GM13976 (cell line): ENCODE measurements at places on chromosomes 11 and 22.

DNA sequence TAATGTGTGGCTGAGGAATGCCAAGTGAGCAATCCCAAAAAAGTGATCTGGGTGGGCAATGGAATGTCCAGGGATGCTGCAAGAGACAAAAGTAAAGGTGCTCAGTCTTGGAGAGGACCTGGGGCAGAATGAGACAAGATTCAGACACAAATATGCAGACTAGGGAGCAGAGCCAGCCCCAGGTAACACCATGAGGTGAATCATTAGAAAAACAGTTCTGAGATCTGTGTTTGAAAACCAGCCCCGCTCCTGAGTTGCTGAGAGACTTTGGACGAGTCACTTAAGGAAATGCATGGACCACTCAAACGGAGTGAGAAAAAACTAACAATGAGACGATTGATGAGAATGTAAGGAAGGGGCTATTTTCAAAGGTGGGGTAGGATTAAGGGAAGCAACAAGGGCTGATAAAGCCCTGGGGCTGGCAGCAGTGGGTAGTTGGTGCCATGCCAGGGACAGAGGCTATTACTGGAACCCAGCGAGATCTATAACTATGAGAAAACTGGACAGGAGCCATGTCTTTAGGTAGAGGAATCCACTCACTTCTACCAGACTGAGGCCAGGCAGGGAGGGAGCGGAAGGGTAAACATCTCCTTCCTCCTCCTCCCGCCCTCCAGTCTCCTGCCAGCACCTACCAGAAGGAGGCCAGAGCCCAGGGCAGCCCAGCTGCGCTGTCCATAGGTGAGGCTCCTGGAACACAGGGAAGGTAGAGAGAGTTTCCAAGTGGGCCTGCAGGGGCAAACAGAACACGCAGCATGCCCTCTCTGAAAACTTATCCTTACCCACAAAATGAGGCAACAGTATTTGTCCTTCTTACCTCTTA lies 130.4 kb upstream of the TEAD1 start:
- no peak for DNase-seq

GRCh38 chr11:116189408-116190170 lies 583.2 kb downstream of the BUD13 start:
- DNase-seq: no peak

GRCh38 chr11:78562398-78562797 lies 12.3 kb downstream of the NARS2 start:
- no peak for DNase-seq

GRCh38 chr11:20618083-20618482 lies 18.7 kb downstream of the SLC6A5 start:
- DNase-seq: no peak

DNA sequence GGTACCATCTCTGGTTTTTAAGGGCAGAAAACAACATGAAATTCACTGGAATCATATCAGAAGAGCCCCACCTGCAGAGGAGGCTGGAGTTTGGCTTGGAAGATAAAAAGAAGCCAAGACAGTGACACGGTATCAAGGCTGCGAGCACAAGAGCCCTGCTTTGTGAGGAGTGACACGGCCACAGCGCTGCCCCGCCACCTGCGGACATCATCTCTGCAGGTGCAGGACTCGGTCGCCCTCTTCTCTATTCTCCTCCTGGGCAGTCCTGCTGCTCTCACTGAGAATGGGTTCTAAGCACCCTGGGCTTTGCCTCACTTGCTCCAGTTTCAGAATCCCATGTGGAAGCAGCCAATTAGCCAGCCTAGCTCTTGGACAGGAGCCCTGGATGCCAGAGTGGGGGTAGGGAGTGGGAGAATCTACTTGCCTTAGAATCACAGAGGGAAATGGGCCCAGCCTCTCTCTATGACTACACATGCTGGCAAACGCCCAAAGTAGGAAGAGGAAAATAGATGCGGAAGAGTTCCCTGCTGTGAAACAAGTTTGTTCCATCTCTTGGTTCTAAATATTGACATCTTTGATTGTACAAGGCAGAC lies 17.1 kb downstream of the APOL4 start:
- no peak for DNase-seq

- no peak for DNase-seq
These were observed 39.8 kb downstream of the MYO18B start for GRCh38 chr22:25781801-25782200.

GRCh38 chr11:16909359-16910035 lies 104.7 kb downstream of the PLEKHA7 start:
- peak; percentile 41 for DNase-seq

DNA sequence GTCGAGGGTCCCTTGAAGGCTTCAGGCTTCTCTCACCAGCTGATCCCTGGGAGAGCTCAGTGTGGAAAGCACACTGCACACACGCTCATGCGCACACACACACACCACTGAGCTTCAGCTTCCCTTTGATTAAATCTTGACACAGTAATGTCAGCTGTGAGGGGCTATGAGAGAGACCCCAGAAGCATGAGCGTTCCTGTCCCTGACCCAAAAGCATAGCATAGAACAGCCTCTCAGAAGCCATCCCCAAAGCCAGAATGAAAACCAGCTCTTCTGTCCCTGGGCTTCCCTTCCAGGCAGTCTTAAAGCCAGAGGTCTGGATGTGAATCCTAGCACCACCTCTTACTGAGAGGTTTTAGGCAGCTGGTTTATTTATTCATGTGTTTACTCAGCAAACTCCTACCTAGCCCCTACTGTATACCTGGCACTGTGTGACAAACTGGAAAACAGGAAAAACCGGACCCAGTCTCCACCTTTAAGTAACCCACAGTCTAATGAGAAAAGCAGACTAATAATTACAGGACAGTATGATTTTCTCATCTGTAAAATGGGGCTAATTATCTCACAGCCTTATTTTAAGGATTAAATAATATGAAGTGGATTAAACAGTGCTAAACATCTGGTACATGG lies 15.9 kb downstream of the GALNT18 start:
- DNase-seq: no peak

DNA sequence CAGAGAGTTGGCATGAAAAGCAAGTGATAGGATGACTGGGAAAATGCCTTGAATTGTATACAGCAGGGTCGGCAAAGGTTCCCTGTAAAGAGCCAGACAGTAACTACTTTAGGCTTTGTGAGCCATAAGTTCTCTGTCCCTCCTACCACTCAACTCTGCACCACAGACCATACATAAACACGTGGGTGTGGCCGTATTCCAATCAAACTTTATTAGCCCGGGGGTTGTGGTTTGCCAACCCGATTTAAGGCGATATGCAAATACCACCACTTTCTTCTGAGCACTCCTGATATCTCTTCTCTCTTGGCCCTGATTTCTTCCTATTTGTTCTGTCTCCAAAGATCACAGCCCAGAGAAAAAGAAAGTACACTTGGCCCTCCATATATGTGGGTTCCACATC lies 87.5 kb downstream of the MN1 start:
- no peak for DNase-seq

- DNase-seq: no peak
These were observed 5.5 kb downstream of the RFPL2 start for GRCh38 chr22:32199341-32199740.

DNA sequence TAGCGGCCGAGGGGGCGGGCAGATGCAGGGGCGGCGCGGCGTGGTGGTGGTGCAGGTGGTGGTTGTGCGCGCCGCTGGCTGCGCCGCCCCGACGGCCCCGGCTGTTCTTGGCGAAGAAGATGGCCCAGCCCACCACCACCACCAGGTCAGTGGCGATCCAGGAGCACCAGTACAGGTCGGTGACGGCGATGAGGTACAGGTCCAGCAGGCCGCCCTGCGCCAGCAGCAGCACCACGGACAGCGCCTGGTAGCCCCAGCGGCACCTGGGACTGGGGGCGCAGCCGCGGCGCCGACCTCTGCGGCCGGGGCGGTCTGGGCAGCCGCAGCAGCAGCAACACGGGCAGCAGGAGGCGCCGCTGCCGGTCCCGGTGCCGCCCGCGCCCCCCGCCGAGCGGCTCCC lies 879 bp downstream of the TMEM121B start:
- DNase-seq: peak; percentile 84

- DNase-seq: no peak
These were observed 2.6 kb downstream of the ANO1 start for GRCh38 chr11:70080763-70081162.

DNA sequence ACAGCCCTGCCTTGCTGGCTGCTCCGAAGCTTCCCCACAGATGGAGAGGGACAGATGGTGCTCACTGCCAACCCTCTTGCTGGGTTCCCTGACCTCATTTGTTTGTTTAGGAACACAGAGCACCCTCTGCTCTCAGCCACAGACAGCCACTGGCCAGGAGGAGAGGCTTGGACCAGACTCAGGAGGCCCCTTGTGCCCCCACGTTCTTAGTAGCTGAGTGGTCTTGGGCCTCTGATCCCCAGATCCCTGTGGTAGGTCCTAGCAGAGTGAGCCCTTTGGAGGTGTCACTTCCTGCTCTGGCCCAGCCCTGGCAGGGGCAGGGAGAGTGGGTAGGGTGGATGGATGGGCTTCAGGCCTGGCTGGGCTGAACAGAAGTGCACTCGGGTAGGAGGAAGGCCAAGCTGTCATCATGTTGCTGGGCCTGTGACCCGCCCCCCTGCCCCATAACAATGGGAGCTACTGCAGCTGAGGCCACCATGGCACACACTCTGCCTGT lies 84.0 kb downstream of the DHCR7 start:
- no peak for DNase-seq

DNA sequence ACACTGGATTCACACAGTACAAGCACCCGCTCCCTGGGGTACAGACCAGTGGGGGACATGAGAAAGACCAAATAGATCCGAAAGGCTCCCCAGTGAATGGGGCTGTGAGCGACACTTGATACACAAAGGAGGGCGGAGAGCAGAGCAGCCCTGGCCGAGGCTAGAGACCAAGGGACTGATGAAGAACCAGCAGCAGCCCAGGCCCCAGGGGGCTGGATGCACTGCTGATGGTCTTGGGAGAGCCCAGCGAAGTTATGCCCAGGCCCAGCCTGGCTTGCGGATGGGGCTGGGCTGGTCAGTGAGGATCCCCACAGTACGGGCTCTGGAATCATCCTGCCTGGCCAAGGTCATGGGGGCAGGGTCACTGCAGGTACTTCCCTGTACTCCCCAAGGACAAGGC lies 23.2 kb downstream of the ARHGAP1 start:
- DNase-seq: peak; percentile 34

- no peak for DNase-seq
These were observed 9.2 kb downstream of the OR51F2 start for GRCh38 chr11:4830346-4830745.

DNA sequence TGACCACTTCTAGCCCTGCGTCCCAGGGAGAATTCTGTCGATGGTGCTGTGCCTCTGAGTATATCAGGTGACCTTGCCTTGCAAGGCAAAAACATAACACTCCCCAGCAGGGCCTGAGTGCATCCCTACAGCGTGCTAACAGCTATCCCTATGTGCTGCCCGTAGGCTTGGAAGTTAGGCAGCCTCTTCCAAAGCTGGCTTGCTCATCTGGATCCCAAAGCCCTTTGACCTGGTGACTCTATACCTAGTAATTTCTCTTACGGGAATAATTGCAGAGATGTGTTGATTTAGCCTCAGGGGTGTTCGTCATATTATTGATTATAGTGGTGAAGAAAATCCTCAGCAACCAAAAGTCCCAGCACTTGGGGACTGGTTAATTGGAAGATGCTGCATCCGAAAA lies 32.6 kb upstream of the CRYBB3 start:
- DNase-seq: no peak

GRCh38 chr22:33326540-33327295 lies 268.5 kb upstream of the SYN3 start:
- DNase-seq: no peak

- DNase-seq: no peak
These were observed 3.2 kb upstream of the KCNE3 start for GRCh38 chr11:74470526-74470925.

GRCh38 chr22:45212992-45213751 lies 27.5 kb downstream of the KIAA0930 start:
- DNase-seq: no peak

DNA sequence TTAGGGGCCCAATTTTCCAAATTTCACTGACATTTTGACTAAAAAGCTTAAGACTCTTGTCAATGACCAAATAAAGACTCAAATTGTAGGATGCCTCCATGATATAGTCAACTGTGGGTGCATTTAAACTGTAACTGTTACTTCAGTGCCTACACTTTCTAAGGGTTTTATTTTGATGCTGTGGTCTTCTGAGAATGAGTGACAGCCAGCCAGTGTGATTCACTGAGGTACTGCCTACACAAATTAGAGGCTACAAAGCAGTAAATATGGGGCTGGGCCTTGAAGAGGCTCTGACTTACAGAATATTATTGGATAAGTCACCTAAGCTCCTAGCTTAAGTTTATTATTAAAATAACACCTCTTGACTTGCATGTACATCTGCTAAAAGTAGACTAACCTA lies 210.6 kb downstream of the SWAP70 start:
- no peak for DNase-seq

DNA sequence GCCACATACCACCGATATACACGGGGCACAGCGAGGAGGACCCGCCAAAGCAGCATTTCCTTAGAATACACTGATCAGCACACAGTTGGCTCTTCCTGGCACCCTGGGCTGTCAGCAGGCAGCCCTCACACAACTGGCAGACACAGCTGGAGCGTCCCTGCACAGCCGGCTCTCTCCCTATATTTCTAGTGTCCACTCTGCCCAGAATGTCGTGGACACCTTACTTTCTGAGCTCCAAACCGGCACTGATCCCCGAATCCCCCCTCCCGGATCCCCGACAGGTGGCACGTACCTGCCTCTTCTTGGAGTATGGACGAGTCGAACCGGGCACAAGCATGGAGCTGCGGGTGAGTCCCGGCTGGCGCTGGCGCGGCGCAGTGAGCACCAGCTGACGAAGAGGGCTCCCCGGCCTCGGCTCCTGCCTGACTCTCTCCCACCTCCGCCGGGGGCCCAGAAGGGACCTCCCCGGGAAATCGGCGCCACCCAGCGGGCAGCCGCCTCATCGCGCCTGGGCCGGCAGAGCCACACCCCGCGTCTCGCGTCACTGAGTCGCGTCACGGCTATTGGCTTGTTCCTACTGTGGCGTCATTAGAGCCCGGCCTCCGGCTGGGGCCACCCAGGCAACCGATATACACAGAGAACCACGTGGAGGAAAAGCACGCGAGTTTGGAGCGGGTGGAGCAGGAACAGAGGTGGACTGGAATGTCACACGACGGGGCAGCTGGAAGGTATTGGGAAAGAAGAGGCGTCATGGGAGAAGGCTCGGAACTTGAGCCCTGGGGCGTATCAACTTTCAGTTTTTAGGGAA lies at the start of gene USP2:
Gene USP2, minus strand, starts transcription at position 510 of the 808 bp plus-strand sequence. CDS start 8,210 bp downstream, outside the sequence.
- DNase-seq: peak; percentile 96
